NCI-H1105 treated with DMSO at 0.1 percent for 48 hours (cell line): ENCODE measurements at places on chromosomes 12 and 14.

GRCh38 chr12:109385339-109386058 lies 37.8 kb downstream of the MYO1H start:
- DNase-seq: peak; percentile 74

DNA sequence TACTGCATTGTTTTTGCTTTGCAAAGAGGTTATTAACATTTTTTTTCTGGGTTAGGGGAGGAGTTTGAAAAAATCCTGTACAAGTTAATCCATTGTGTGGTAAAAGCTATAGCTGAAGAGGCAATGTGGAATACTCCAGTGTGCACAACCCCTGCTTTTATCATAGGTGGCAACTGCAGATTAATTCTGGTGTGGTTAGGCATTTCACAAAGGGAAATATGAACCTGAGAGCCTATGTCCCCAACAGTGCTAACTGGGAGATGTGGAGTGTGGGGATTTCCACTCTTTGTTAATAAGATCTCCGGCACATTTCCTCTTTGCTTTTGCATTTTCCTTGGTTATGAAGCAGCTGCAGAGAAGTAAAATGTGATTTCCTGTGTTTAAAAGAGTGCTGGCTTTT lies 33.6 kb downstream of the PRORP start:
- no peak for DNase-seq

DNA sequence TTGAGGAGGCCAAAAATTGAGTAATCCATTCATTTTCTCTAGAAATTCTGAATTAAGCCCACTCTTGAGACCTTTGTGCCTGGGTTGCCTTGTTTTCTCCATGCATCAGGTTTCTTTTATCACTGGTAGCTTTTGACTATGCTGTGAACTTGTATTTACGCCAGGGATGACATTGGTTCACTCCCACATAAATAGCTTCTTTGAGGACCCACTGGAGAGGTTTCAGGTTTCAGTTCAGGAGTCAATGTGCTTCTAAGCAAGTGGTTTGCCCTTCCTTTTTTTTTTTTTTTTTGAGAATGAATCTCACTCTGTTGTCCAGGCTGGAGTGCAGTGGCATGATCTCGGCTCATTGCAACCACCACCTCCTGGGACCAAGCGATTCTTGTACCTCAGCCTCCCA lies 10.2 kb upstream of the SLC17A8 start:
- DNase-seq: peak; percentile 48

GRCh38 chr12:68445824-68446223 lies 113.7 kb upstream of the MDM1 start:
- DNase-seq: no peak

DNA sequence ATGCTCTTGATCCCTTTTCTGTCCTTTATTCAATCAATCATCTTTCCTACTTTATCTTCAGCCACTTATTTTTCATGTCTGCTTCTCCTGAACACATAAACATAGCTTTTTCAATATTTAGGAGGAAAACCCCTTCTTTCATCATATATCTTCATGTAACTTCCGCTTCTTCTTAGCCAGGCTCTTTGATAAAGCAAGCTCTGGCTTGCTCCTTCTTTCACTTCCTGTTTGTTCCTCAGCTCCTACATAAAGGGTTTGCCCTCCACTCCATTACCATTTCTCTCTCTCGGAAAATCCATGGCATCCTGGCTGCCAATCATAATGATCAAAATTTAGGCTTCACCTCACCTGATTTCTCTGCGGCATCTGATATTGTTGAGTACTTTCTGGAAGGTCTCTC lies 33.7 kb upstream of the HELB start:
- DNase-seq: no peak

DNA sequence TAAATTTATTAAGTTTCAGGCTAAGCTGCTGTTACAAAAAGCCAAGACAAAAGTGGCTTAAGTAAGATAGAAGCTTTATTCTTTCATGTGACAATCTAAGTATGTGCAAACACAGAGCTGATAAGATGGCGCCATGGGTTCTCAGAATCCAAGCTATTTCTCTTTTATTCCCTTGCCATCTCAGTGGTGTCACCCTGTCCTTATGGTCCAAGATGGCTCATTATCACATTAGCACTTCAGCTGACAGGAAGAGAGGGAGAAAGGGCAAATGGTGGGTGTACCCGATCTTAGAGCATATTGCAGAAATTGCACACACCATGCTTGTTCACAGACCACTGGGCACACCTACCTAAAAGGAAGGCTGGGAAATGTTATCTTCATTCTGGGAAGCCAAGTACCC lies 211.7 kb downstream of the TMTC2 start:
- DNase-seq: no peak

DNA sequence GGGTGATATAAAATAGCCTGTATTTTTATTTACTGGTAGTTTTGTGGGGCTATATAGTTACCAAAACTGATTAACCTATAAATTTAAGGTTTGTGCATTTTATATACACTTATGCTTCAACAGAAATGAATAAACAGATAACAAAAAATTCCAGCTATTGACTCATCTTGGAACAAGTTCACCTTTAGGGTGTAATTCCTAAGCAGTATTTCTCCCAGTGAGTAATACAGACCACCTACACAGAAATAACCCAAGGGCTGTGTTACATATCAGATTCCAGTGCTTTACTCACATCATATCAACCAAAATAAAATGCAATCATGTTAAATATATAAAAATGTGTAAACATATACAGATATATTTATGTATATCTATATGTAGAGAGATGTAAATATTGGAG lies 345.6 kb downstream of the ADAMTS20 start:
- DNase-seq: no peak

DNA sequence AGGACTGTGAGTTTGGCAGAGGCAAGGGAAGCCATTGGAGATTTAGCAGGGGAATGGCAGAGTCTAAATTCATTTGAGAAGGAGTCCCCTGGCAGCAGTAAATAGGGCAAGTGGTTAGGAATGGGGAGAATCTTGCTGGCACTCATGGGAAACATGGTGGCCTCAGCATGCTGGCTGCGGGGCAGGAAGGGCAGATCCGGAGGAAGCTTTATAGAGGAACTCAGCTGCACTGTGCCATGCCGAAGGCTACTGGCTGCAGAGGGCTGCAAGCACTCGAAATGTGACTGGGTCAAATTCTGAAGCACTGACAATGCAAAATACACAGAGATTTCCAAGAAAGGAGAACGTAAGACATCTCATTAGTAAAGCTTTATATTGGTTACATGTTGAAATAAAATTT lies 23.9 kb downstream of the CCNK start:
- DNase-seq: no peak

- no peak for DNase-seq
Measured at GRCh38 chr12:70648831-70649230, 11.6 kb upstream of the PTPRB start.
